ENCODE measurements at places on chromosomes 16 and 17.

DNA sequence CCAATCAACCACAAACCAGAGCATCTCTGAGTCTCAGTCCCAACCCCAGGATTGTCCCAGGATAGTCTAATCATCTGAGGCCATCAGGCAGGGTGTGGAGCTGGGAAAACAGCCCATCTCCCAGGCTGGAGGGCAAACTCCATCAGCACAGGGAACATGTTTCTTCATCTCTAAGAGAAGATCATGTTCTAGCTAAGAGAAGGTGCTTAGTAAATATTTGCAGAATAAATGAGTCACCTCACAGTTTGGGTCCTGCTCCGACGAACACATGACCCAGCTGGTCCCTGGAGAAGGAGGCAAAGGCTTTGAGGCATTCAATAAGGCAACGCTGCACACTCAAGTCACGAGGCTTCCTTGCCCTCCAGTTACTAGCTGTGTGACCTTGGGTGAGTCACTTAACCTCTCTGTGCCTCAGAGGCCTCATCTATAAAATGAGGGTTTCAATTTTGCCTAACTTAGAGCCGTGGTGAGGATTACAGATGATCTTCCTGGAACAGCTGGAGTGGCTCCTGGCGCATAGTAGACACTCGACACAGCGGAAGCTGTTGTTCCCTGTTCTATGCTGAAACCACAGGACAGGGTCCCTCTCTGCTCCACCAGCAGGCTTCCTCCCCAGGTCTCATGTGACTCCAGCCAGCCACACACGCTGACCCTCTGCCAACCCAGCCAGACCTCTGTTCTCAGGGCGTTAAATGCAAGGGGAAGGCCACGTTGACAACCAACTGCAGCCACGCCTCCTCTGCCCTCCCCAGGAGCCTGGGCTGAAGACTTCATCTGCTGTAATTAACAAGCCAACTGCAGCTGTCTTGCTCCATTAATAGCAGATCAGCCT is 10.3 kb upstream of the RPL38 start:
- H3K36me3 ChIP-seq: no peaks in the 10 kb centered on the region
- H3K4me3 ChIP-seq: no peak overlapping the region
- DNase-seq: no peak
- peaks cover 24% of the 10 kb centered on the region for H3K27me3 ChIP-seq
- H3K27ac ChIP-seq: no peak overlapping the region

GRCh38 chr17:41369023-41369422 is 590 bp downstream of the KRT33B start:
- no peaks in the 10 kb centered on the region for H3K36me3 ChIP-seq
- no peak for DNase-seq
- peaks cover 8% of the 10 kb centered on the region for H3K4me1 ChIP-seq
- H3K4me3 ChIP-seq: no peak overlapping the region
- H3K27me3 ChIP-seq: no peaks in the 10 kb centered on the region

DNA sequence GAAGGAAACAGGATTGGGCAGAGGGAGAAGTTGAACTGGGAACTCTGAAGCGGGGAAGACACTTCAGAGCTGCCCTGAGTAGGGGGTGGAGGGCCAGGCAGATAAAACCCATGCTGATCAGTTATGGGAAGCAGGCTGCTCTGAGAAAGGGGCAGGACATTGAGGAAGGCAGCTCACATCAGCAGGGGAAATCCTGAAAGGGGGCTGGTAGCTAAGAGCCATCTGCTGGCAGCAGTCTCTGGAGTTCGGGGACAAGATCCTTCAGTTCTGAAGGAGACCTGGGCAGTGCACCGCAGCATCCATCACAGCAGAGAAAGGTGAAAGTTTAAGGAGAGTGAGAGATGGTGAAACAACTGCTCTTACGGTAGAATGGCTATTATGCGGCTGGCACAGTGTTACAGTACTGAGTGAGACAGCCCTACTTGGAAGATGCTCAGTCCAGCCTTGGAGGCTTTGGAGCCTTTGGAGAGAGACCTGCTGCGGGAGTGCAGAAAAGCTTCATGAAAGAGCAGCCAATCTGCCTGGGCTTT is 5.4 kb upstream of the KIF18B start:
- peaks cover 4% of the 10 kb centered on the region for H3K27me3 ChIP-seq
- peaks cover 3% of the 10 kb centered on the region for H3K4me1 ChIP-seq
- H3K4me3 ChIP-seq: no peak overlapping the region
- DNase-seq: peak; percentile 3
- no peak overlapping the region for H3K27ac ChIP-seq
- H3K36me3 ChIP-seq: no peaks in the 10 kb centered on the region

GRCh38 chr17:51046046-51046445 is 74.6 kb downstream of the SPAG9 start:
- H3K4me3 ChIP-seq: no peak overlapping the region
- peaks cover 6% of the 10 kb centered on the region for H3K36me3 ChIP-seq
- no peaks in the 10 kb centered on the region for H3K27me3 ChIP-seq
- H3K4me1 ChIP-seq: peaks cover 2% of the 10 kb centered on the region

GRCh38 chr17:13874134-13874533 is 195.2 kb upstream of the COX10 start:
- H3K27me3 ChIP-seq: no peaks in the 10 kb centered on the region
- no peaks in the 10 kb centered on the region for H3K4me1 ChIP-seq
- no peak overlapping the region for H3K4me3 ChIP-seq
- no peak overlapping the region for H3K27ac ChIP-seq

GRCh38 chr17:79616801-79617200 is 6.0 kb upstream of the RBFOX3 start:
- peaks cover 28% of the 10 kb centered on the region for H3K27me3 ChIP-seq
- no peak for DNase-seq
- no peak overlapping the region for H3K4me3 ChIP-seq
- no peaks in the 10 kb centered on the region for H3K36me3 ChIP-seq
- H3K4me1 ChIP-seq: no peaks in the 10 kb centered on the region
- H3K27ac ChIP-seq: no peak overlapping the region

DNA sequence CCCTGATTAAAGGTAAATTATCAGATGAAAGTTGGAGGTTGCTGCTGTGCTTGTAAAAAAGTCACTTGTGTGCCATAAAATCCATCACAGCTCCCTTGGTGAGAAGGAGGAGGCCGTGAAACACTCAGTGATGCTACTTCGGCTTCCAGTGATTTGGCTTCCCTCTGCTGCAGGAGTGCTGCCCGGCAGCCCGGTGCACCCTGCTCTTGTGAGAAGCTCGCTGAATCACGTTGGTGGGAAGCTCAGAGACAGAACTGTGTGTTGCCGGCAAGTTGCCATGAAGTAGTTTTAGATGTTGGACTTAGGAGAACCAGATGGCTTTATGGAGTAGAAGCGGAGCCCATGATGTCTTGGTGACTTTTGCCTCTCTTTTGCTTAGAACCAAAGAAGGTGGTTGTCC is 33.3 kb downstream of the MSI2 start:
- no peaks in the 10 kb centered on the region for H3K27me3 ChIP-seq
- H3K36me3 ChIP-seq: peaks cover 12% of the 10 kb centered on the region
- DNase-seq: no peak
- peaks cover 34% of the 10 kb centered on the region for H3K4me1 ChIP-seq

DNA sequence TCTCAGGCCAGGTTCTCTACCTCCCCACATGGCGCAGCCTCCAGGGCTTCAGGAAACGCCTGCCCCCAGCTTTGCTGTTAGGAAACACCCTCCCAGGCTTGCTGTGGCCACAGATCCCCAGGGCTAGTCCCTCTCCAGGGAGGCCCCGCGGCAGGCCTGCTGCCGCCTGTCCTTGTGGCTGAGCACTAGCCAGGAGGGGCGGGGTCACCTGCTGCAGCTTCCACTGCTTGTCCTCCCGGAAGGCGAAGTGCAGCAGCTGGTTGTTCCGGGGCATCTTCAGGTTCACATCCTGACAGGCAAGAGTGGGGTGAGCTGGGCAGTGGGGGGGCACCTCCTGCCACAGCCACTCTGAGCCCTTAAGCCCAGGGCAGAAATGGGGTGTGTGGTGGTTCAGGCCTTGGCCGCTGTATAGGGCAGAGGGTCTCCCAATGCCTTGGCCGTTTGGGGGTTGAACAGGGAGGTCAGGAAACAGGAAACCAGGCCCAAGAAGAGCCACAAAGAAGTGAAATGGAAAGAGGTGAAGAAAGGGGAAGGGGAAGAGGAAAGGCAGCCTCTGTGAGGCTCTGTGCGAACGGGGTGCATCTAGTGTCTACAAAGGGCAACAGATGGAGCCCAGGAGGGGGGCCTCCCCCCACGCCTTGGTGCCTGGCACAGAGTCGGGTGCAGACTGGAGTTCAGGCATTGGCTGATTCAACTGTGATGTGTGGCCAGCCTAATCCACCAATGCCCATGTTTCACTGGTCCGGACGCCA is 2.0 kb downstream of the ROGDI start:
- no peak overlapping the region for H3K4me3 ChIP-seq
- DNase-seq: no peak
- H3K27ac ChIP-seq: no peak overlapping the region
- peaks cover 6% of the 10 kb centered on the region for H3K36me3 ChIP-seq

DNA sequence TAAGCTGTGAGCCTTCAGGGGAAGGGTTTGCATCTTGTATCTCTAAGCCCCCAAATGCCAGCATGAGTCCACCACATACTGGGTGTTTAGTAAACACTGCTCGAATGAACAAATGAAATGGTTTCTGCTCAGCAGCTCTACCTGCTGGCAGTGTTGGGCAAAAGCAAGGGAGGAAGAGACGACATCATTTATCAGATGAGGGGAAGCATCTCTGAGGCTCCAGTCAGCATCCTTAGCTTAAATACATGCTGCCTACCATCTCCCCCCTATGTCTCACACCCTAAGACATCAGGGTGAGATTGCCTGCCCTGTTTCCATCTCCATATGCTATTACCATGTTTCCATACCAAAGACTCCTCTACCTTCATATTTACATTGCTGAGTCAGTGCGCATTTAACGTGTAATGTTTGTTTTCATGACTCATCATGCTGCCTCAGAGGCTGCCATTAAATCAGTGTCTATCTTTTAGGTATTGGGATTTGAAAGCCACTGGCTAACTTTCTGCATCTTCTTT is 379.8 kb downstream of the UTP18 start:
- peaks cover 12% of the 10 kb centered on the region for H3K27me3 ChIP-seq
- peak; percentile 19 for DNase-seq
- no peaks in the 10 kb centered on the region for H3K4me1 ChIP-seq
- H3K27ac ChIP-seq: no peak overlapping the region
